Right renal pelvis (tissue), 4 donors: ENCODE measurements at places on chromosomes 2 and 18. TPM values are rescaled to one million over a fixed set of nuclear protein-coding genes. Genes with fewer than 3 reads are reported as not detected.

DNA sequence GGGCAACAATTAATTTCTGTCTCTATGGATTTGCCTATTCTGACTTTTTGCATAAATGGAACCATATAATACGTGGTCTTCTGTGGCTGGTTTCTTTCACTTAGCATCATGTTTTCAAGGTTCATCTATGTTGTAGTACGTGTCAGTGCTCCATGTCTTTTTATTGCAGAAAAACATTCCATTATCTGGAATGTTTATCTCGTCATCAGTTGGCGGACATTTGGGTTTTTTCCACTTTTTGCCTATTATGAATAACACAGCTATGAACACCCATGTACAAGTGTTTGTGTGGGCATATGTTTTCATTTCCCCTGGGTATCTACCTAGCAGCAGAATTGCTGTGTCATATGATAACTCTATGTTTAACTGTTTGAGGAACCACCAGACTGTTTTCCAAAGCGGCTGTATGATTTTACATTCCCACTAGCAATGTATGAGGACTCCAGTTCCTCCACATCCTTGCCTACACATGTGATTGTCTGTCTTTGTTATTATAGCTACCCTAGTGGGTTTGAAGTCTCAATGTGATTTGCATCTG is 49.9 kb downstream of the MYO7B start:
- no peak for DNase-seq

GPR39 gene
- polyA plus RNA-seq = 4.2 TPM

DNA sequence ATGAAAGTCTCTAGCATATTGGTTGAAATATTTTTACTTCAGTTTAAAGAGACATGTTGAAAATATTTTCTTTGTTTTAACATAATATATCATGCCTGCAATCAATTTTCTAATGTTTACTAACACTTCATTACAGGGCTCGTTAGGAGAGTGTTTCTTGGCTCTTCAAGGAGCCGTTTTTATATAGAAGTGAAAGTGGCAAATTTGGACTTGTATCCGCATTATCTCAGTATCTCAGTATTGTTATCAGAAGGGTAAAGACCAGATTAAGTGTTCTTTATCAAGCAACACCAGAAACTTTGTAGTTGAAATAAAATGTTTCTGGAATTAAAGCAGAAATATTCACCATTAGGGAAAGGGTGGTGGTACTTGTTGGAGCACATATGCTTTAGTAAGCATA is 97.8 kb downstream of the BABAM2 start:
- DNase-seq = no peak

DNA sequence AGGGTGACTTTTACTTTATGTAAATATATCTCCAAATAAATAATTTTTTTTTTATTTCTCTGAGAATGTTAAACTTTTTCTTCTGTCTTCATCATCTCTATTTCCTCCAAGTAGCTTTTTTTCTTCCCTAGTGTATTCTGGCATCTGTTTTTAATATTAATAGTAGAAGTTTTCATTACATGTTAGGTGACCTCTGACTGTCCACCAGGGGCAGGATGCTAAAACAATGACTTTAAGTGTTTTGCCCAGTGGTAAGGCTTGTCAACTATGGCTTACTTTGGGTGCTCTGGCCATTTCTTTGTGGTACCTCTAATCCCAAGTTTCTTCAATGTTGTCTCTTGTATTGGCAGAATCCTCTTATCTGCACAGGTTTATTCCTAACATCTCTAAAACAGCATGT is 127.1 kb downstream of the SRBD1 start:
- no peak for DNase-seq

CENPA gene
- 14.9 TPM for polyA plus RNA-seq

DNA sequence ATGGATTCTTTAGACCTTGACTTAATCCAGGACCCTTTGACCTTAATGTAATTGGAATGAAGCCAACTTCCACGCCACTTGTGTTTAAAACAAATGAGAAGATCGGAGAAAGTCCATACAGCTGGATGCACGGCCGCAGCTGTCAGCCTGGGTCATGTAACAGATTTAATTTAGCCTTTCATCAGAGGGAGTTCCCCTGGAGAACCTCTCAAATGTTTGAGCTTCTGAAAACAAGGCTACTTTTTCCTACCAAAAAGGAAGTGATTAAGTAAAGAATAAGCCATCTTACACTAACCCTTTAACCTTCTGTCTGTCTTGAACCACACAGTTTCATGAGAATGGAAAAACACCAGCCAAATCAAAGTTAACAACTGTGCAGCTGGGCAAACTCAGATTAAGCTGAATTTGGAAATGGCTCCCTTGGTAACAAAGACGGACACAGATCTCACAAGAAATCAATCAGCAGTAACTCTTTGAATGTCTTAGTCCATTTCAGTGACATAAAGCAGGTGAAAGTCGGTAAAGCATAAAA is 103.6 kb downstream of the DOCK10 start:
- DNase-seq = peak; percentile 44

PRKAG3 gene
- not detected for polyA plus RNA-seq

DNA sequence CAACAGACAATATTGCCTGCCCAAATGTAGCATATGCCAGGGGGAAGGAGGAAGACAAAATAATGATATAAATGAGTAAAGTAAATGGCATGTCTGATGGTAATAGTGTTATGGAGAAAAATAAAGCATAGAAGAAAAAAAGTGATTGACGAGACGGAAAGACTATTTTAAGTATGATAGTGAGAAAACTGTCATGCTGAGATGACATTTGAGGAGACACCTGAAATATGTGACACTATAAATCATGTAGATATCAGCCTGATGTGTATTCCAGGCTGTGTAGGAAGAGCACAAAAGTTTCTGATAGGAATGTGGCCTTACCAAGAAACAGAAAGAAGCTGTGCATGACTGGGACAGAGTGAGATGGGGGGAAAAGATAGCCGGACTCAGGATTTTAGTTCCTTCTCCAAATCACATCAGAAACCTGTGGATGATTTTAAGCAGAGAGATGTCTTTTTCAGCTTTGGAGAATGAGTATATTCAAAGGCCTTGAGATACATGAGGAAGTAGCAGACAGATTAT is 387.3 kb upstream of the SYT4 start:
- DNase-seq = no peak

RGPD4 gene
- not detected for polyA plus RNA-seq

DNA sequence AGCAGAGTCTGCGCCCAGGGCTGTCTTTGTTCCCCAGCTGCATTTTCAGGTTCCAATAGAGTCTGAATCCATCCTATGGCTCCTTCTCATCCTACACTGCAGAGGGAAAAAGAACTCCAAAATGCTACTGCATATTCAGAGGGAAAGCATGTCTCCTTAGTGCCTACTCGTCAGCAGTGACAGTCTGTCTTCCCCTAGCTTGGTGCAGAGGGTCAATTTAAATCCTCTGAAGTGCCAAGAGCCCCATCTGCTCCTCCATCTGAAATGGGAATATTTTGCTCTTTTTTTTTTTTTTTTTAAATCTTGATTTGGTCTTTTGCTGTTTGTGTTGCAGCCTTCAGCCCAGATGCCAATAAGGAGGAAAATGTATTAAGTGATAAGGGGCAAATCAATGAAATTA is 199.3 kb downstream of the RNF144A start:
- no peak for DNase-seq

SLC19A3 gene
- 6.6 TPM for polyA plus RNA-seq

DNA sequence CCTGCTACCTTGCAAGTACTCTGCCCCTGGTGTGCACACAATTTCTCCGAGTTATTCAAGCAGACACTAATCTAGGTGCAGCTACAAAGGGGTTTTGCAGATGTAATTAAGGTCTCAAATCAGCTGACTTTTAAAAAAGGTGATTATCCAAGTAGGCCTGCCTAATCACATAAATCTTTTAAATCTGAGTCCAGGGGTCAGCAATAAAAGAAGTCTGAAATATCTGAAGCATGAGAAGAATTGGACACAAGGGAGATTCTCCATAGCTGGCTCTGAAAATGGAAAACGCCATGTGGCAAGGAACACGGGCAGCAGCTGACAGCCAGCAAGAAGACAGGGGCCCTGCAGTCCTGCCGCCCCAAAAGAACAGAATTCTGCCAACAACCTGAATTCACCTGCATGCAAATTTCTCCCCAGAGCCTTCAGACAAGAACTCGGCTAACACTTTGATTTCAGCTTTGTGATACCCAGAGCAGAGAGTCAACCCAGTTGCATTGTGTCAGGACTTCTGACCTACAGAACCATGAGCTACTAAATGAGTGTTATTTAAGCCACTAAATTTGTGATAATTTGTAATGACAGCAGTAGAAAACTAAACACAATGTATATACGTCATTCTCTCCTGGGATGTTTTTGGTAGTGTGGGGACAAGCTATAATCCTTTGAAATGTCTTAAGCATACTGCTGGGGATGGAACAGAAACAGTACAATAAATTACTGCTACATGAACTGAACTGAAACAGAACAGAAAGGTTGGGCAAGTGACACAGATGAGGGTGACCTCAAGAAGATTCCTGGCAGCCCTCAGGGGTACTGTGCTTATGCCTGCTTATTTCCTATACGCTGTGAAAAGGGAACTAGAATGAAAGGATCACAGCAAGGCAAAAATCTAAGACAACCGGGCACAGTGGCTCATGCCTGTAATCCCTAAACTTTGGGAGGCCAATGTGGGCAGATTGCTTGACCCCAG is 3.2 kb downstream of the INO80C start:
- DNase-seq = no peak

- no peak for DNase-seq
These were observed 35.0 kb downstream of the NDC80 start for GRCh38 chr18:2606335-2606734.

DNA sequence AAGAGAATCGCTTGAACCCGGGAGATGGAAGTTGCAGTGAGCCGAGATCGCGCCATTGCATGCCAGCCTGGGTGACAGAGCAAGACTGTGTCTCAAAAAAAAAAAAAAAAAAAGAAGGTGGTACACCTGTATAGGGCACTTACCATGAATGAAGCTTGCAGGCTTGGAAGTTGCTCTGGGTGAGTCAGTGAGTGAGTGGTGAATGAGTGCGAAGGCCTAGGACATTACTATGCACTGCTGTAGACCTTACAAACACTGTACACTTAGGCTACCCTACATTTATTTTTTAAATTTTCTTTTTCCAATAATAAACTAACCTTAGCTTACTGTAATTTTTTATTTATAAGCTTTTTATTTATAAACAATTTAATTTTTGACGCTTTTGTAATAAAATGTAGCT is 78.4 kb upstream of the ATG16L1 start:
- DNase-seq = no peak

DNA sequence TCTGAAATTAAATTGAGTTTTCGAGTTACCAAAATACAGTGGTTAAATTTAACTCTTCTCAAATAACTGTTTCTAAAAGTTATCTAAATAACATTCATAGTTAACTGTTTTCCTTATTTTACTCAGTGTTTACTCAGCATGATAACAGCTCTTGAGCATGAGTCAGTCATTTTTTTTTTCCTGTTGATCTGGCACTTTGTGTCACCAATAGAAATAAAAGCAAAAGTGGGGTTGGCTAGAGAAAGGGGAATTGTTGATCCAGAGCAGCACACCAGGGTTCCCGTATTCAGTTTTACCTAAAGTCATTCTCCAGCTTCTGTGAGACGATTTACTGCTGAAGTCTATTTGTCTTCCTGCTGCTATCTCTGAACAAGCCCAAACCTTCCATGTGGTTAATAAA is 851.6 kb downstream of the DCC start:
- DNase-seq = no peak

DNA sequence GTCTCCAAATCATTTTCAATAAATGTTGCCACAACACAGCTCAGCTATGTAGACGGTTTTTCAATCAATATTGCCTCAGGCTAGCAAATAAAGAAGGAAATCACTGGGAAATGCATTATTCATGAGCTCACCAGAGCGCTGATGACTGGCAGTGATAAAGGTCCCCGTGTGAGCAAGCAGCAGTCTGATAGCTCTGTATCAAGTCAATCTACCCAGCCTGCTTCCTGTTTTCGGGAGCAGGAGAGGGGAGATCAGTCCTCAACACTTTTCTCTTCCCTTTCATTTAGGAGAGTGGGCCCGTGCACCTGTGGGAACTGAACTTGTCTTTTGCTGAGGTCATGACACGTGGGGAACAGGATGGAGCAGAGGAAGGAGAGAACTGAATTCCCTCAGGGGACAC is 253.9 kb upstream of the SIX2 start:
- no peak for DNase-seq

POMC gene
- 4.9 TPM for polyA plus RNA-seq

DNA sequence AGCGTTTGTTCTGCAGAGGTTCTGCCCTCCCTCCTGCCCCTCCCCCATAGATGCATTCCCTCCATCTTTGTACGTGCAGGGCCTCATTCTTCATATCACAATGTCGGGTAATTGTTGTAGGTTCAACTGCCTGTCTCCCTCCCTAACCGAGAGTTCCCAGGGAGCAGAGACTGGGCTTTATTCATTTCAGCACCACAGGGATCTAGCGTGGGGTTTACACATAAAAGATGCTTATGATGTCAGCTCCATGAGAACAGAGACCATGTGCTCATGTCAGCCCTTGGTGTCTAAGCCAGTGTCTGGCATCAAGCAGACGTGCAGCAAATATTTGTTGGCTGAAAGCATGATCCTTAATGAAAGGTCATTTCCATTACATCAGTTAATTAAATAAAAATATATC is 298.9 kb upstream of the TRIB2 start:
- no peak for DNase-seq

HNMT gene
- 64.2 TPM for polyA plus RNA-seq

DNA sequence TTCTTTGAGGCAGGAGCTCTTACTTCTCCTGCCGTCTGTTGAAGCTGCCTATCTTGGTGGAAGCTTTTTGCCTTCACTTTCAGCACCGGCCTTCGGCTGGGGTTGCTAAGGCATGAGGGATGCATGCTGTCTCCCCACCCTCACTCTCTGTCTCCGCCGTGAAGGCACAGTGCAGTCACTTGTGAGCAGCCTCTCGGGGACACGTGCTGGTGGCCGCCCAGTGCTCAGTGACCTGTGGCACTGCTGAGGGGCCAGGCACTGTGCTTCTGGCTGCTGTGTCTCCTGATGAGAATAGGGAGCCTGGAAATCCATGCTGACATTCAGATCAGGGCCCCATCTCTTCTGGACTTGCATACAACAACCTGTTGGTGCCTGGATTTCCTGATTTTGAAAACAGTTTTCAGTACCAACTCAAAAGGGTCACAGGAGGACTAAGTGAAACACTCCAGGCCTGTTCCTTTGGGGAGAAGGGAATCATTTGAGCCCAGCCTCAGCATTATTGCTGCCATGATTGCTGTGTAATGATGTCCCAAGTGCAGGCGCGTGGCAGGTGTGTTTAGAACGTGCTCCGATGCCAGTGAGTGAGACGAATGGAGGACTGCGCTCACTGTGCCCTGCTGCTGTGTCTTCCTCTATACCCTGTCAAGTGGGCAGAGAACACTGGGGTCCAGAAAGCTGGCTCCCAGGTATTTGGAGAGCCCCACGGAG is 218.1 kb downstream of the SEPTIN10 start:
- no peak for DNase-seq

GRCh38 chr18:44125446-44125845 is 555.2 kb upstream of the SETBP1 start:
- no peak for DNase-seq

SLC9A4 gene
- 11.3 TPM for polyA plus RNA-seq

ANKRD30B gene
- 0.49 TPM for polyA plus RNA-seq

GRCh38 chr2:234453216-234453615 is 43.7 kb downstream of the ARL4C start:
- no peak for DNase-seq
